ENCODE measurements at places on chromosomes 16 and 17.

- no peak for DNase-seq
Measured at GRCh38 chr17:77409282-77410161, 268.8 kb downstream of the SEC14L1 start.

GRCh38 chr17:17084317-17084835 is 42.1 kb downstream of the MPRIP start:
- DNase-seq, result peak; percentile 4

GRCh38 chr17:41367426-41368075 is 2.1 kb downstream of the KRT33B start:
- DNase-seq, result no peak

- DNase-seq, result no peak
Measured at GRCh38 chr17:17416400-17417360, 60.1 kb upstream of the MED9 start.

DNA sequence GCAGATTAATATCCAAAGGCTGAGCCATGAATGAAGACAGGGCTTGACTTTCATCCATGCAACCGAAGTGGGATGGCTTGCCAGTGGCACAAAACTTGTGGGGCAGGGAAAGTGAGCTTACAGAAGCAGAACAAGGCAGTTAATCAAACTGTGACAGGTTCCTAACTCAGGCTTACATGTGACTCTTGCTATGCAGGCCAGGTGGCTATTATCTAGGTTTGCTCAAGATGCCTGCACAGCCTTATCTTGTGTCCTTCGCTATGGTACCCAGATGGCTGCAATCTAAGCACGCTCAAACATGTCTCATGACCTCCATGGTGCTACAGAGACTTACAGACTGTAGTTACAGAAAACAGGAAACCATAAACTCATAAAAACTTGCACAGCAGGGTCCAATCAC is 8.6 kb upstream of the DNAH9 start:
- peak; percentile 26 for DNase-seq

- no peak for DNase-seq
Measured at GRCh38 chr16:19008245-19009169, 24.8 kb downstream of the TMC7 start.

DNA sequence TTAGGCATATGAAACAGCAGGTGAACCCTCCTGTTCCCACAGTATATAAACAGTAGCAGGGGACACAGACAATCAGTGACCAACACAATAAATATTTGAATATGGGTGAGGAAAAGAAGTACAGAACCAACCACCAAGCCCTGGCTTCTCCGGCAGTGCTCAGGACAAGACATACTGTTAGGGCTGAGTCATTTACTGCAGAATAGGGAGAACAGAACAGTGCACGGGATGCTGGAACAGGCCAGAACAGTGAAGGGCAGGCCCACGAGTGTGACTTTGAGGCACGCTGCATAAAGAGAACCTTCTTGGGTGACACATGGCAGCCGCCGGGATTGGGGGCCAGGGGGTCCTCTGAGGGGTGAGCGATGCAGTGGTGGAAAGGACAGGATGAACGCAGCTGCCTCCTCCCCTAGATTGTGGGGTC is 160.4 kb downstream of the CMIP start:
- DNase-seq, result no peak

- DNase-seq, result no peak
Measured at GRCh38 chr16:23072084-23072599, 77.1 kb downstream of the USP31 start.

GRCh38 chr17:7717756-7718350 is 309 bp downstream of the DNAH2 start:
- no peak for DNase-seq

DNA sequence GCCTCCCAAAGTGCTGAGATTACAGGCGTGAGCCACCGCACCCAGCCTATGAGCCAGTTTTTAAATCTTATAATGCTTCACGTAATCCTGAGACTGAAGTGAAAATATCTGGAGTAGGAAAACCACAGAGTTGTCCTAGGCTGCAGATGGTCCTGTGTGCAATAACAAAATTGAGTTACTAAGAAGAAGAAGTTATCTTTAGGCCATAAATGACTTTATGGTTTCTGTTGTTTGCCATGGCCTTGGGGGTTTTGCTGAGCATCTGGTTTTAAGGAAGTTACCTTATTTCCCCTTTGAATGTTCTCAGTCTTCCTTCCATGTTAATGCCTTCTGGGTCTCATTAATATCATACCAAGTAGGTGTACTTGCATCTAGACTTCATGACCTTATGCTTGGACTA is 16.5 kb downstream of the NMT1 start:
- no peak for DNase-seq

GRCh38 chr16:62752854-62753253 is 716.6 kb upstream of the CDH8 start:
- DNase-seq, result no peak

- DNase-seq, result no peak
Measured at GRCh38 chr17:48426761-48427500, 3.1 kb downstream of the SKAP1 start.

- no peak for DNase-seq
Measured at GRCh38 chr17:57138956-57139576, 54.0 kb downstream of the AKAP1 start.

DNA sequence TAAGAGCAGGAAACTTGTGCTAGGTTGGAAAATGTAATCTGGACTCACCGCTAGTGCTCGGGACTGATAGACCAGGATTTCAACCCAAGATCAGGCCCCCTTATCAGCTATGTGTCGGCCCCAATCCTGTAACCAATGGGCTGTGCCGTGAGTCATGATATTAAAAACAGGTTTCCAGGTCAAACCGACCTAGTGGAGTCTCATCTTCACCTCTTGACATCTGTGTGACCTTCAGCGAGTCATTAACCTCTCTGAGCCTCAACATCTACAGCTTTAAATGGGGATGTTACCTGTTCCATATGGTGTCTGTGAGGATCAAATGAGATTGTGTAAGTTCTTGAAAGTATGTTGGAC is 512 bp downstream of the PMM2 start:
- no peak for DNase-seq

- DNase-seq, result no peak
Measured at GRCh38 chr16:31022544-31023251, 10.7 kb upstream of the STX4 start.

DNA sequence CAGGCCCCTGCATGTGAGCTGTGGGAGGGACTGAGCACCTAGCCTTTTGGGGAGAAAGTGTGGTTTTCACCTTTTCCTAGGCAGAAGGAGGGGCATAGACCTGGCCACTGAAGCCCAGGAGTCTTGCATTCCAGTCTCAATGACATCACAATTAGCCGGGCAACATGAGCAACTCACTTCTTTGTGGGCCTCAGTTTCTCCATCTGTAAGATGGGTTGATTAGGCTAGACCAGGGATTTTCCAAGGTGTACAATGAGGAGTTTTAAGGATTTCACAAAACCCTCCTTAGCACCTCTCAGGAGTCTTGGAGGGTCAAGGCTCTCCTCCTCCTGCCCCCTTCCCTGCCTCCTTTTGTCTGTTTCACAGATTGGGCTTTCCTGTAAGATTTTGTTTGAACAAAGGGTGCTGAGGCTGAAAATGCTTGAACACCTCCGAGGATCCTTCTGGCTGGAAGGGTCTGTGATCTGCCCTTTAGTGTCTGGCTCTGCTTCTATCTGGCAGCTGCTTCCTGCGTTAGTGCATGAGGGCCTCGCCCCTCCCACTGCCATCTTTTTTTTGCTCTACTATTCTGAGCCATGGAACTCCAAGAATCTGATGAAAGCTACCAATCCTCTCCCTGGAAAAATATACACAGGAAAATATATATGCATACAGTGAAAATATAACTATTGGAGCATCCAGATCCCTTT is 52.4 kb upstream of the ETV4 start:
- no peak for DNase-seq

- DNase-seq, result no peak
Measured at GRCh38 chr17:14361945-14362508, 61.1 kb downstream of the HS3ST3B1 start.

- DNase-seq, result no peak
Measured at GRCh38 chr16:65756163-65756562, 610.3 kb upstream of the CDH5 start.

- no peak for DNase-seq
Measured at GRCh38 chr17:38447502-38448085, 19.3 kb downstream of the ARHGAP23 start.

- DNase-seq, result no peak
Measured at GRCh38 chr17:65362826-65363225, 198.6 kb downstream of the AXIN2 start.

- DNase-seq, result peak; percentile 50
Measured at GRCh38 chr16:23434380-23434779, 18.6 kb downstream of the COG7 start.

- no peak for DNase-seq
Measured at GRCh38 chr17:72004011-72004427, 116.8 kb upstream of the SOX9 start.

- DNase-seq, result no peak
Measured at GRCh38 chr17:80931421-80932265, 60.0 kb upstream of the CHMP6 start.

GRCh38 chr17:77926981-77927380 is 31.5 kb upstream of the TNRC6C start:
- no peak for DNase-seq

DNA sequence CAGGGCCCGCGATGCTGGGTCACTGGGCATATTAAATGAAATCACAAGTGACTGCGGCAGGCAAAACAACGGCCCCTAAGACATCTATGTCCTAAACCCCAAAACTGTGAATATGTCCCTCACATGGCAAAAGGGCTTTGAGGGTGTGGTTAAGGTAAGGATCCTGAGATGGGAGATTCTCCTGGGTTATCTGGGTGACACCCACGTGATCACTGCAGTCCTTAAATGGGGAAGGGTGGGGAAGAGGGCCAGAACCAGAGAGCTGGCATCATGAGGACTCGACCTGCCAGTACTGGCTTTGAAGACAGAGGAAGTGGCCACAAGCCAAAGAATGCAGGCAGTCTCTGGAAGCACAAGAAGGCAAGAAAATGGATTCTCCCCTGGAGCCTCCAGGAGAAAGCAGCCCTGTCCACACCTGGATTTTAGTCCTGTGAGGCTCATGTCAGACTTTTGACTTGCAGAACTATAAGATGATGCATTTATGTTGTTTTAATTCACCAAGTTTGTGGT is 12.5 kb downstream of the COTL1 start:
- no peak for DNase-seq

- DNase-seq, result no peak
Measured at GRCh38 chr16:49354991-49355390, 18.6 kb upstream of the C16orf78 start.

DNA sequence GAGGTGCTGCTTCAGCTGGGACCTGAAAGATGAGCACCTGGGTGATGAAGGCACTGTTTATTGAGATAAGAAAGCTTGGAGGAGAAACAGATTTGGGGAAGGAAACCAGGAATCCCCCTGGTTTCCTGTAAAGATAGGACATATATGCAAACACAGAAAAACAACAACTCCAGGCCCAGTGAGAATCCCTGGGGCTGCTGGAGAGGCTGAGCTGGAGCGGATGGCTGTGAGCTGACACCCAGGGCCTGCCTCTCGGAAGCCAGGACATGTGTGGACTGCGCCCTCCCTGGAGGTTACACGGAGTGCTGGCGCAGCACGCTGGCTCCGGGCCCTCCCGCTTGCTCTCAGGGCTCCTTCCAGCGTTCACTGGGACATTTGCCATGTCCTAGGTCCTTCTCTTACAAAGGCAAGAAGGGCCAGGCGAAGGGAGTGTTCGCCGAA is 57.5 kb downstream of the CYB5B start:
- peak; percentile 28 for DNase-seq

GRCh38 chr17:50908860-50909764 is 43.0 kb upstream of the TOB1 start:
- DNase-seq, result peak; percentile 90

- DNase-seq, result no peak
Measured at GRCh38 chr16:74623839-74624235, 16.9 kb upstream of the GLG1 start.

DNA sequence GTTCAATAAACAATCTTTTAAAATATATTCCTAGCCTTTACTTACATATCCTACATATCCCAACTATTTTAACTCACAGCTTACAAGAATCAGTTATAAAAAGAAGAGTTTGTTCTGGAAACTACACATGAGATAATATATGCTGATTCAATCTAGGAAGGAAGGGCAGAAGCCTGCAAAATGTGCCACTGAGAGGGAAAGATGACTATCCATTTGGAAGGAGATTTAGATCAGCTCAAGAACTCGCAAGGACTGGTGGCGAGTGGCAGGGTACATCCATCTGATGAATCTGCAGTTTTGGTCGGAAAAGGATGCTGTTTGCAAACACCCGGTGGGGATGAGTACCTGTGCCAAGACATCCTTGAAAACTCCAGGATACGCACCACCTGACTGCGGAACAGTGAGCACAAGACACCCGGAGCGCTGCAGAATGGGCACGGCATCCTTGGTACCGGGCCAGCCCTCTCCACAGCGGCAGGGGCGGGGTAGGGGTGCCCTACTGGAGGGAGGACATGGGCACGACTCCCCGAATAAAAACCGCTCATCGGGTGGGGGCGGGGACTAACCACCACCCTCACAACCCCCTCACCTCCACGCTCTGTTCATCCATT is 723 bp downstream of the TRIM37 start:
- DNase-seq, result peak; percentile 59

DNA sequence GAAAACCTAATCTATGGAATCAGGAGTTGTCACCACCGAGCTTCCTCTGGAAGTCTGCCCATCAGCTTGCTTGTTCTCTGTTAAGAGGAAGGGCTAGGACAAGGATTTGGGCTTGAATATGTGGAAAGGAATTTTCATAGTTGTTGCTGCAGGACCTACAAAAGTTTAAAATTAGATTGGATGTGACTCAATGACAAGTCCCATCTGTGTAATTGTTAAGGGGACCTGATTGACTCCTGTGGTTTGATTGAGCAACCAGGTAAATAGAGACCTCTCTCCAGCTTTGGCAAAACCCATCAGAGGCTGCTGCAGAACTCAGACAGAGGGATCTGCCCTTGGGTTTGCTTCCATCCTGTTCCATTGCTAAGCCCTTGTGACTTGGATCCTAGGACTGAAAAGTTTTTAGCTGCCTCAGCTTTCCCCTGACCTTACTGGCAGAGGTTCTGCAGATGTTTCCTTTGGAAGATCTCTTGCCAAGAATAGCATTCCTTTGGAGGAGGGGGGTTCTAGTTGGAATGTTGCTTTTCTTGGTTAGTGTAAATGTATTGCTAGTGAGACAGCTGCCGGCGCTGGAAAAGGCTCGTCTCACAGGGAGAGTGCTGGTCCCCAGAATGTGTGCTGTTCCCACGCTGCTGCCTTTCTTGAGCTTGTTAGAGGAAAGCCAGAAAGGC is 50.0 kb downstream of the SF3B3 start:
- DNase-seq, result no peak

GRCh38 chr17:1027044-1027443 is 30.1 kb downstream of the TIMM22 start:
- no peak for DNase-seq

GRCh38 chr16:12664164-12664733 is 139.4 kb downstream of the CPPED1 start:
- no peak for DNase-seq

- no peak for DNase-seq
Measured at GRCh38 chr16:57858635-57859034, 56.3 kb upstream of the KIFC3 start.

- DNase-seq, result no peak
Measured at GRCh38 chr17:39695089-39695474, 4.8 kb upstream of the ERBB2 start.
